Natural killer cell (primary cell): ENCODE measurements at places on chromosomes 13 and 19. TPM values are rescaled to one million over a fixed set of nuclear protein-coding genes. Genes with fewer than 3 reads are reported as not detected.

Gene LTBP4
- 157 TPM for total RNA-seq

Gene PEAK3
- 5.7 TPM for total RNA-seq

Gene LILRB3
- 6.8 TPM for total RNA-seq

Gene PRODH2
- total RNA-seq: not detected

Gene LENG9
- 5.6 TPM for total RNA-seq

Gene COL4A1
- not detected for total RNA-seq

Gene NPAS1
- 0.65 TPM for total RNA-seq

Gene INSL3
- total RNA-seq: 1.7 TPM
